ENCODE measurements at places on chromosomes 13 and 19. TPM values are rescaled to one million over a fixed set of nuclear protein-coding genes. Genes with fewer than 3 reads are reported as not detected.
A peak's percentile ranks its signal among the peaks of the same experiment; 100 is the strongest.

THSD8 gene
- polyA plus RNA-seq = 3.4 TPM

BTBD2 gene
- polyA plus RNA-seq = 142 TPM

FGF22 gene
- polyA plus RNA-seq = 0.99 TPM

ERFL gene
- 0.12 TPM for polyA plus RNA-seq

SLC15A1 gene
- polyA plus RNA-seq = 1.3 TPM

PTPRH gene
- polyA plus RNA-seq = 0.39 TPM

TMEM38A gene
- 11.2 TPM for polyA plus RNA-seq

GRCh38 chr13:110664041-110664440 lies 41.9 kb downstream of the CARS2 start:
- DNase-seq = no peak
- H3K4me3 ChIP-seq = no peak overlapping the region
- no peak overlapping the region for H3K27ac ChIP-seq

- H3K4me3 ChIP-seq = 0 out of 2 replicates have a peak overlapping the region, but pooled peaks have one; percentile 6
- H3K27me3 ChIP-seq = no peaks in the 10 kb centered on the region
- no peak overlapping the region for H3K27ac ChIP-seq
- peaks cover 8% of the 10 kb centered on the region for H3K36me3 ChIP-seq
- peaks cover 4% of the 10 kb centered on the region for H3K4me1 ChIP-seq
Measured at GRCh38 chr19:1105873-1106840, 2.4 kb downstream of the GPX4 start.

DNA sequence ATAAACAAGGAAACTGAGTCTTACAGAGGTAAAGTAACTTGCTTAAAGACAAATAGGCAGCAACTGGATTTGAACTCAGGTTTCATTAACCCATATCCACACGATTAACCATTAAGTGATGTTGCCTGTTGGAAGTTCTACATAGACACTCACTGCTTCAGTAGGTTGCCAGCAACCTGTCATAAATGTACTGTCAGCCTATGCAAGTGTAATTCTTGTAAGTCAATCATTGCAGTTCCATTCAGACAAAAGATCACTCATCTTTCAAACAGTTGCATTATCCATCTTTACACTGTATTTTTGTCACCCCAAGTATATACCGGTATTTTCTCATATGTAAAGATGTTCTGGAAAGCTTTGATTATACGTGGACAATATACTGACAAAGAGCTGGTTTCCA lies 676.9 kb upstream of the PCDH20 start:
- H3K27me3 ChIP-seq = no peaks in the 10 kb centered on the region
- no peak for DNase-seq
- H3K27ac ChIP-seq = no peak overlapping the region
- no peak overlapping the region for H3K4me3 ChIP-seq
- H3K36me3 ChIP-seq = no peaks in the 10 kb centered on the region
- no peaks in the 10 kb centered on the region for H3K4me1 ChIP-seq

GRCh38 chr19:48020686-48021085 lies 23.2 kb downstream of the CABP5 start:
- H3K27me3 ChIP-seq = no peaks in the 10 kb centered on the region
- no peaks in the 10 kb centered on the region for H3K36me3 ChIP-seq
- H3K4me1 ChIP-seq = no peaks in the 10 kb centered on the region
- H3K4me3 ChIP-seq = no peak overlapping the region
- H3K27ac ChIP-seq = no peak overlapping the region
- DNase-seq = no peak

- no peak overlapping the region for H3K27ac ChIP-seq
- H3K4me3 ChIP-seq = no peak overlapping the region
- DNase-seq = no peak
- no peaks in the 10 kb centered on the region for H3K4me1 ChIP-seq
Measured at GRCh38 chr13:48155848-48156247, 60.9 kb upstream of the MED4 start.

- H3K4me1 ChIP-seq = peaks cover 2% of the 10 kb centered on the region
- no peak for DNase-seq
- no peaks in the 10 kb centered on the region for H3K36me3 ChIP-seq
- no peaks in the 10 kb centered on the region for H3K27me3 ChIP-seq
- no peak overlapping the region for H3K27ac ChIP-seq
- H3K4me3 ChIP-seq = no peak overlapping the region
Measured at GRCh38 chr19:51263808-51264207, 12.9 kb downstream of the SIGLECL1 start.

GRCh38 chr19:46862503-46862834 lies 1.7 kb downstream of the ARHGAP35 start:
- H3K4me3 ChIP-seq = peak overlapping the region; percentile 83
- H3K4me1 ChIP-seq = peaks cover 6% of the 10 kb centered on the region
- no peaks in the 10 kb centered on the region for H3K27me3 ChIP-seq
- no peak for DNase-seq
- H3K36me3 ChIP-seq = no peaks in the 10 kb centered on the region

DNA sequence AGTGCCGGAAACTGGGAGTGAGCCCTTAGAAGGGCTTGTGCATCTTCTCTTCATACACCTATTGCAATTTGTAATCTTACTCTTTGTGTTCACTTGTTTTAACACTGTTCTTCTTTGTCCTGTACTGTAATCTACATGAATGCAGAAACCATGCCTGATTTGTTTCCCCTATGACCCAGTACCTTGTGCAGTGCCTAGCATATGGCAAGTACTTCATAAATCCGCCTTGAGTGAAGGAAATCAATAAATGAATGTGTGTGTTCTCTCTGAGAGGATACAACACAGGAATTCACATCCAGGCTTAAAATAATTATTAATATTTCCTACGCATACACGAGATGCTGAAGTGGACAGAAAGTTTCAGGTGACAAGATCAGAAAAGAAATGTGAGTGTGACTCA lies 172.6 kb downstream of the GPC6 start:
- H3K4me1 ChIP-seq = no peaks in the 10 kb centered on the region
- no peak overlapping the region for H3K4me3 ChIP-seq
- H3K27ac ChIP-seq = no peak overlapping the region
- DNase-seq = no peak

DNA sequence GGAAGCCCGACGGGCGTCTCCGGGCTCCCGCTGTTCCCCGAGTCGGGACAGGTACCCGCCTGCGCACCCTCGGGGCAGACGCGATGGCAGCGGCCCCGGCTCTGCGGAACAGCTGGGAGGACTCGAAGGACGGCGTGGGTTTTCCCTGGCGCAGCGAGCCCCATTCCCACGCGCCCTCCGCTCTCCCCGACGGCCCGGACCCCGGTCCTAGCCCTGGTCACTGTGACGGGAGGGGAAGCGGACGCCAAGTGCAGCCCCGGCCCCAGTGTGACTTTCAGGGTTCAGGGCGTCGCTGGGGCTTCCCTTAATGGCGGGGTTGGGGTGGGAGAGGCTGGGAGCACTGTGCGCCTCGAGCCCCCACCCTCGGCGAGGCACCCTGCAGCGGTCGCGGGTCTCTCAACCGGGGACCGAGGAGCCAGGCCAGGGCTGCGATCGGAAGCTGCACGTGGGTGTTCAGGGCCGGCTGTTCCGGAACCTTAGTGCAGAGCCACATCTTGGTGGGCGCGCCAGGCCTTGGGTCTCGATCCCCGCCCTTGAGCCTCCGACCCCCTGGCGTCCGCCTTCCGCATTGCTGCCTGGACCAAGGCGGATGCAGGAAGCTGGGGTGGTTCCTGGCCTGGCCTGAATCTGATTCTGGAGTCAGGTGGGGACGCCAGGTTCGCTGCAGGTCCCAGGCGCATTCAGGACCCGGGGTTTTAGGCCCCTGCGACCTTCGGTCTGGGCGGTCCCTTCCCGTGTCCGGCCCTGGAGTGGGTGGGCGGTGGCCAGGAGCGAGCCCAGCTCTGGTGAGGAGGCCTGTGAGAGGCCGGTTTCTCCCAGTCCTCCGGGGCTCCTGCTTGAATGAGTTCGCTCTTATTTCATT lies 3.5 kb downstream of the LGALS7B start:
- DNase-seq = peak; percentile 70
- peaks cover 7% of the 10 kb centered on the region for H3K27me3 ChIP-seq
- peak overlapping the region; percentile 33 for H3K4me3 ChIP-seq
- no peak overlapping the region for H3K27ac ChIP-seq

- DNase-seq = no peak
- no peak overlapping the region for H3K4me3 ChIP-seq
- H3K27ac ChIP-seq = no peak overlapping the region
- no peaks in the 10 kb centered on the region for H3K4me1 ChIP-seq
- H3K27me3 ChIP-seq = no peaks in the 10 kb centered on the region
Measured at GRCh38 chr13:109939180-109939579, 152.8 kb upstream of the IRS2 start.

DNA sequence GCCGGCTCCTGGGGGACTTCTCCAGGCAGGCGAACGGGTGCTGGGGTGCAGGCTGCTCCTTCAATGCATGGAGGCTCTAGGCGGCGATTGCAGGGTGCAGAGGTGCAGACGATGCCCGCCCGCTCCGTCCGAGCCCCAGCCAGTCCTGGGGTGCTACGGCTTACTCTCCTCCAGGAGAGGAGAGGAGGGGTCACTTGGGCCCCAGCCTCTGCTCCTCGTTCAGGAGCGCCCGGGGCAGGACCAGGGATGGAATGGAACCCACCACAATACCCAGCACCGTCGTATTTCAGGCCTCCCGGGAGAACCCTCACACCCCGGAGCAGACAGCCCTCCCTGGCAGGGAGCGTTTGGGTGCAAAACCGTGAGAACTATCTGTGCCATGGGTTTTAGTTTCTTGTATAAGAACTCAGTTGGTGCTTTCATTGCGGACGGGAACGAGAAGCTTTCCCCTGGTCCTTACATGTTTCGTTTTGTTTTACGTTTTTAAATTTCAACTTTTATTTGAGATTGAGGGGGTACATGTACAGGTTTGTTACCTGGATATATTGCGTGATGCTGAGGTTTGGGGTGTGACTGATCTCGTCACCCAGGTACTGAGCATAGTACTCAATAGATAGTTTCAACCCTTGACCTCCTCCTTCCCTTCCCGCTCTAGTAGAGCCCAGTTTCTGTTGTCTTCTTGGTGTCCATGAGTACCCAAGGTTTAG lies 46.8 kb downstream of the ARHGEF18 start:
- peaks cover 5% of the 10 kb centered on the region for H3K4me1 ChIP-seq
- 0 out of 2 replicates have a peak, but pooled peaks cover 1% of the 10 kb centered on the region for H3K27me3 ChIP-seq
- peak overlapping the region; percentile 42 for H3K27ac ChIP-seq
- peak overlapping the region; percentile 93 for H3K4me3 ChIP-seq
- DNase-seq = peak; percentile 52
- no peaks in the 10 kb centered on the region for H3K36me3 ChIP-seq

- DNase-seq = no peak
- peaks cover 34% of the 10 kb centered on the region for H3K36me3 ChIP-seq
- H3K4me3 ChIP-seq = no peak overlapping the region
- H3K27me3 ChIP-seq = no peaks in the 10 kb centered on the region
Measured at GRCh38 chr19:35261356-35262100, 7.2 kb upstream of the USF2 start.

- H3K36me3 ChIP-seq = no peaks in the 10 kb centered on the region
- no peaks in the 10 kb centered on the region for H3K27me3 ChIP-seq
- H3K4me3 ChIP-seq = no peak overlapping the region
- no peak for DNase-seq
Measured at GRCh38 chr19:47302249-47302648, 7.4 kb upstream of the C5AR1 start.

- H3K4me1 ChIP-seq = no peaks in the 10 kb centered on the region
- H3K4me3 ChIP-seq = no peak overlapping the region
- DNase-seq = no peak
Measured at GRCh38 chr19:35689836-35690235, 14.5 kb upstream of the ZBTB32 start.

DNA sequence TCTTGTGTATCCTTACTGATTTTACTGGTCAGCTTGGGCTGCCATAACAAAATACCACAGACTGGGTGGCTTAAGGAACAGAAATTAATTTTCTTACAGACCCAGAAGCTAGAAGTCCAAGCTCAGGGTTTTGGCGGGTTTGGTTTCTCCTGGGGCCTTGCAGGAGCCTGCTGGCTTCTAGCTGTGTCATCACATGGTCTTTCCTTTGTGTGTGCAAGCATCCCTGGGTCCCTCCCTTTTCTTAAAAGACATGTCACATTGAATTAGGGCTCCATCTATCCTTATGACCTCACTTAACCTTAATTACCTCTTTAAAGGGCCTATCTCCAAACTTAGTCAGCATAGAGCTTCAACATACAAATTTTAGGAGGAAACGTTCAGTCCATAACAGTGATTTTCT lies 23.4 kb downstream of the UBAC2 start:
- no peak overlapping the region for H3K4me3 ChIP-seq
- no peaks in the 10 kb centered on the region for H3K4me1 ChIP-seq
- no peaks in the 10 kb centered on the region for H3K36me3 ChIP-seq
- no peaks in the 10 kb centered on the region for H3K27me3 ChIP-seq
- H3K27ac ChIP-seq = no peak overlapping the region
- no peak for DNase-seq

DNA sequence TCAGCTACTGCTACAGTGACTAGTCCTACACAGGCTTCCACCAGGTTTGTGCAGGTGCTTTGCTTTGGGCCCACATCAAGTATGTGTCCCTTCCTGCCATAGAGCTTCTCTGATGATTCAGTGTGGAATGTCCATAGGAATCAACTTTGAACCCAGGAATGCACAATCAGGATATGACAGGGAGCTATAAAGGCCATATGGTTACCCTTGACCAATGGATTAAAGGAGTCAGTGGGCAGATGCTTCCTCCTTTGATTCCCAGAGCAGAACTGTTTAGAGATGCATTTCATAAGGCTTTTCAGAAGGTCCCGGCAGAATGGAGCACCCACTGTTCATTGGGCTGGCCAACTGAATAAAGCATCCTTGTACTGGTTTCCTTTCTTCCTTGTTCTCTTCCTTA lies 145.2 kb upstream of the WASF3 start:
- no peak overlapping the region for H3K4me3 ChIP-seq
- H3K36me3 ChIP-seq = no peaks in the 10 kb centered on the region
- H3K27me3 ChIP-seq = no peaks in the 10 kb centered on the region
- no peak overlapping the region for H3K27ac ChIP-seq
- no peak for DNase-seq
- no peaks in the 10 kb centered on the region for H3K4me1 ChIP-seq

- no peaks in the 10 kb centered on the region for H3K36me3 ChIP-seq
- no peaks in the 10 kb centered on the region for H3K27me3 ChIP-seq
- no peak for DNase-seq
- H3K4me3 ChIP-seq = no peak overlapping the region
Measured at GRCh38 chr19:31553846-31554215, 204.6 kb upstream of the TSHZ3 start.

DNA sequence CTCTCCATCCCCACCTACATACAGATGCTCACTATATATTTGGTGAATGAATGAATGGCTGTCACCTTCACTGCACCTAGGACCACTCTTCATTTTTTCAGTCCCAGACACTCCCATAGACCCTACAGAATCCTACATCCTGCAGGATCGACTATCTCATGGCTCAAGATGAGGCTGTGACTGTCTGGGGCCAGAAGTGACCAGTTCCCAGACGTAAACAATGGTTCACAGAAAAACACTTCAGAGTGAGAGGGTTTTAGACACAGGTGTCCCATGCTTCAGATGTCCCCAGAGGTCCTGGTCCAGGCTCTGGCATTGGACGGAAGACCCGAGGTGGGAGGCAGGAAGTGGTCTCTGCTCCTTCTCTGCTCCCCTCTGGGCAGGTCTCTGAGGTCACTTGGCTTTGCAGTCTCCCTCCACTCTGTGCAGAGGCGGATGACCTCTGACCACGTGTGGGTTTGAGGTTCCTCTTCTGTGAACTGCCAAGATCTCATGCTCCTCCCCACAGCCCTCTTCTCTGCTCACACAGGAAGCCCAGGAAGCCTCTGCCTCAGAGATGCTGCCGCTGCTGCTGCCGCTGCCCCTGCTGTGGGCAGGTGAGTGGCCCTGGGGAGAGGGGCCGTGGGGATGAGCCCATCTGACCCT lies 24.9 kb downstream of the SIGLEC7 start:
- H3K27me3 ChIP-seq = no peaks in the 10 kb centered on the region
- H3K4me1 ChIP-seq = no peaks in the 10 kb centered on the region
- H3K36me3 ChIP-seq = no peaks in the 10 kb centered on the region
- no peak overlapping the region for H3K4me3 ChIP-seq

- no peaks in the 10 kb centered on the region for H3K4me1 ChIP-seq
- no peak overlapping the region for H3K27ac ChIP-seq
- no peak overlapping the region for H3K4me3 ChIP-seq
- no peaks in the 10 kb centered on the region for H3K27me3 ChIP-seq
- DNase-seq = no peak
Measured at GRCh38 chr13:98228661-98229341, 51.7 kb upstream of the RNF113B start.
